HEK293T (cell line): ENCODE measurements at places on chromosomes 1 and 21.

DNA sequence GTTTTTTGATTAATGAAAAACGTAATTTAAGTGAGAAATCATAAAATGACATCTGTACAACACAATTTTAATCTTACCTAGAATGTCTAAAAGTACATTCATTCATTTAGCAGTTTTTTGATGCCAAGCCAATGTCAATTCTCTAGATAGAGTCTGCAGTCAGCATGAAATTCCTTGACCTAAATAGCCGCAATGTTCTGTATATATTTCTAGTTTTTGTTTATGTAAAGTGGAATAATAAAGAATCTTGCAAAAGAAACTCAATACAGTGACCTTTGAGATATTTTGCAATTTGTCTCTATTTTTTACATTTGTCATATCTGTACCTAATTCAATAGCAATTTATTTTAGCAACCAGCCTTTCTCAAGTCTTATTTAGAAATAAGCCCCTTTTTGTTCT lies 176.0 kb downstream of the ATP6V1G3 start:
- no peak for DNase-seq

GRCh38 chr21:45698493-45699184 lies 55.1 kb downstream of the PCBP3 start:
- no peak for DNase-seq

DNA sequence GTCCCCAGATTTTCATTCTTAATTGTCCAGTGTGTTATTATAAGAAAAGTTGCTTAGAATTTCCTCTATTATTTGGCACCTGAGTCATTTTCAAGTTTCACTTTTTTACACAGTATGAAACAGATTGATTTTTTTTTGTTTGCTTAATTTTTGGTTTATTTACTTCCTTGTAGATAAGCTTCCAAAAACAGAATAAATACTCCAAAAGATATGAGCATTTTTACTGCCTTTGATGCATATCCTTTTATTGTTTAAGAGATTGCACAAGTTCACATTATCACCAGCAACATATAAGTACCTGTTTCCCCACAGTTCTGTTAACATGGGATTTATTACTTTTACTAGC lies 36.3 kb upstream of the AHCYL1 start:
- DNase-seq = no peak

- peak; percentile 52 for DNase-seq
Observed at GRCh38 chr21:42219606-42220137, 732 bp downstream of the ABCG1 start.

- no peak for DNase-seq
Observed at GRCh38 chr1:51870603-51871350, 7.8 kb downstream of the NRDC start.

DNA sequence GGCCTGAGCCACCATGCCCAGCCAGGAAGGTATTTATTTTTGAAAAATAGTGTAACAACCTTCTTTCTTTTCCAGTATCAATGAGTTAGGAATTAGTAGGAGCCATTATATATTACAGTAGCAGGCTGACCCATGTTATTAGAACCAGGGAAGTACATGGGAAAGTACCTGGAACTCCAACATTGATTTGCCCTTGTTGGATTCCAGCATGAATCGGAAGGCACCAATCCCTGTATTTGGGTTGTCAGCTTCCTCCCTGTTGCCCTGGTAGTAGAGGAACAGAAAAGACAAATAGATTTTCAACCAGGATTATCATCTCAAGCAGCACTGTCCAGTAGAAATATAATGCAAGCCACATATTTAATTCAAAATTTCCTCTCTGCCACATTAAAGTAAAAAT lies 10.2 kb upstream of the RBM8A start:
- DNase-seq = no peak

GRCh38 chr1:194184974-194185373 lies 998.6 kb upstream of the B3GALT2 start:
- no peak for DNase-seq

GRCh38 chr1:234889643-234890042 lies 239.0 kb downstream of the TOMM20 start:
- DNase-seq = no peak
